ENCODE measurements at places on chromosomes 16 and 17.
A peak's percentile ranks its signal among the peaks of the same experiment; 100 is the strongest.

DNA sequence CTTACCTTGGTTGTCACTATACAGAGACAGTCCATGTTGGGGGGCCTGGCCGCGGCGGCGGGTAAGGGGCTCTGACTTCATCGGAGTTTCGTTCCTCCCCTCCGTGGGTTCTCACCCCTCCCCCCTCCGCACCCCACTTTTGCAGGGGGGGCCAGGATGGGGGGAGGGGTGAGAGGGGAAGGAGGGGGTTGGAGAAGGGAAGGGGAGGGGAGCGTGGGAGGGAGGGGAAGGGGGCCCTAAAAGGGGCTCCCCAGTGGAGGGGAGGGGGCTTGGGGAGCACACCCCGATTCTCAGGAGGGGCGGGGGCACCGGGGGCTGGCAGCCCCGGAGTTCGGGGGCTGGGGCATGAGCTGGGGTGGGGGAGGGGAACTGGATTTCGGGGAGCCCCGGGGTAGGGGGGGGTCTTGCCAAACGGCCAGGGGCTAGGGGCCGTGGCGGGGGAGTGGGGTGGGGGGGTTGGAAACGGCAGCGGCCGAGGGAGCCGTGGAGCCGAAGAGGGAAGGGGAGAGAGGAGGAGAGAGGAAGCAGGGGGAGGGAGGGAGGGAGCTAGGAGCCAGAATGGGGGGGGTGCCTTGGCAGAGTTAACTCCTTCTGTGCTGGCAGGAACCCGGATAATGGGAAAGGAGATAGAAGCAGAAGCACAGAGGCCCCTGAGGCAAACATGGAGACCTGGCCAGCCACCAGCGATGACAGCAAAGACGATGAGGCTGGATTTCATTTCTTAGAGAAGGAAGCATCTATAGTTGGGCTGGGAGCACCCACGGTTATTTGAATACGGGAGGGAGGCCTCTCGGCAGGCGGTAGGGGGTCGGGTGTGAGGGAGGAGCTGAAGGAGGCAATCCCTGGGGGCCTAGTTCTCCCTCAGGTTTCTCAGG, 2.3 kb downstream of the DLG4 start:
- DNase-seq: no peak

- no peak for DNase-seq
Measured at GRCh38 chr16:76653390-76654026, 376.3 kb downstream of the CNTNAP4 start.

GRCh38 chr17:5644065-5644464, 59.8 kb upstream of the NLRP1 start:
- DNase-seq: no peak

- peak; percentile 5 for DNase-seq
Measured at GRCh38 chr16:74862743-74863244, 88.2 kb upstream of the FA2H start.

DNA sequence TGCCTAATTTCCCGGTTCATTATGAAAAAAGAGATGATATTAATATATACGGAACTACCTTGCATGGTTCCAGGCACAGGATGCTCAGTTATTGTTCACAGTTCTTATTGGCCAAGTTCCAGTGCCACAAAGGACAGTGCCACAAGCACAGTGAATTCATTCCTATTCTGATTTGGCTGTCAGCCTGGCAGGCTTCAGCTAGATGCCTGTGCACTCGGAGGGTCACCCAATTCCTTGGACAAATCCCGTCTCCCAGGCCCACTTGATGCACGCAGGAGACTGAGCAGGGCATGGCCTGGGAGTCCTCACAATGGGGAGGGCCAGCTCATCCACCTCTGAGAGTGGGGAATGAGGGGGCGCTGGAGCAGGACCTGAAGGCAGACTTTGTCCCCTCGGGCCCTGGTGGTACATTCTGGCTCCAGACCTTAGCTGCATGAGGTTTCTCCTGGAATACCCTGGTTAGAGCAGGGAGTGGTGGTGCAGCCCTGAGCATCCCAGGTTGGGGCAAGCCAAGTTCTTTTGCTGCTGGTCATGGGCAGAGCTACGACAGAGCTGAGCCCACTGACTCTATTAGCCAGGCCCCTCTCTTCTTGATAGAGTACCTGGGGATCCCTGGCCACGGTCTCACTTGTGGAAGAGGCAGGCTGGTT, 41.4 kb downstream of the MIS12 start:
- no peak for DNase-seq

DNA sequence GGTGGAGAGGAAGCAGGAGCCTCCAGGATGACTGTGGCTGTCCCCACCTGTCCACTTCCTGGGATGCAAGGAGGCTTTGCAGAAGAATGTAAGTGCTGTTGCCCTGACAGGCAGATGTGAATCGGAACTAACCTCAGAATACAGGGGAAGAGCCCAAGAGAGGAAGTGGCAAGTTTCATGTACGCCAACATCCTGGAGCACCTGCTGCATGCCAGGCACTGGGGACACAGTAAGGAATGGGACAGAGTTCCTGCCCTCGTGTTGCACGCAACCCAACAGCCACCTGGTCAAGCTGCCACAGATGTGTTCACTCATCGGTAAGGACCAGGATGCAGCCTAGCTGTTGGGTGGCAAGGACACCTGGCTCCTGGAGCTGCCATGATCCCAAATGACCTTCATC, 98.6 kb upstream of the RPL38 start:
- DNase-seq: no peak

DNA sequence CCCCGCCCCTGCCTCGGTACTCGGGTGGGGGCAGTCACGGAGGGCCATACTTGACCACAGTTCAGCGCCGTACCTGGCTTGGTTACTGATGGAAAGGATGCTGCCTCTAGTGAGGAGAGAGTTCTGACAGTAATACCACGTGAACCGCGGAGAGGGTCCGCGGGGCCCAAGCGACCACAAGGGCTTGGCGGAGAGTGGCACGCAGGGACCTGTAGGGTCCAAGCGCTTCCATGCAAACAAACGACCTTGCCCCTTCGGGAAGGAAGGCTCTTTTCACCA, 9.2 kb downstream of the KDM6B start:
- no peak for DNase-seq

DNA sequence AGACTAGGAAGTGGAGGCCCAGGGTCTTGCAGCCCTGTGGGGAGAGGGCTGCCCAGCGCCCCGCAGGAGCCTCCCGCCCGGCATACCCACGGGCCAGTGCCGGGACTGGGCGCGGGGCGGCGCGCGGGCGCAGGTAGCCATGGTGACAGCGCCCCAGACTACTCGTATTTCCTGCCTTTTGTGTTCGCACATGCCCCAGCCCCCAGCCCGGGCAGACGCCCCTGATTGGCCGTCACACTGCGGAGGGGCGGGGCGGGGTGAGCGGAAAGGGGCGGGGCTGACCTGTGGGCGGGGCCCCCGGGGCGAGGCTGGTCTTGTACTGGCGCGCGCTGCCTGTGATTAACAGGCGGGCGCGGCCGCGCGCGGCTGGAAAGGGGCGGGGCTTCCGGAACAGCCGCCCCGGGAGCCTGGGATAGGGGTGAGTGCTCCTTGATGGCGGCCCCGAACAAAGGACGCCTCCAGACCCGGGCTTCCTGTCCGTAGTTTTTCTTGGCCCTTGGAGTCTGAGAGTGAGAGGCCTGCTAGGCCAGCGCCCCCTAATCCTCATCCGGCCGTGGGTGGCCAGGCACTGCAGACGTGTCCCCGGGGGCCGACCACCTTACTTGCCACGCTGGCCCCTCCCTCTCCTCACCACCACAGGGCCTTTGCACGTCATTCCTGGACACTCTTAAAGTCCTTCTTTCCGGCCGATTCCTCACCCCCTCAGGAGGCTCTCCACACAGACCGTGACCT, 71.0 kb downstream of the RAI1 start:
- peak; percentile 96 for DNase-seq

DNA sequence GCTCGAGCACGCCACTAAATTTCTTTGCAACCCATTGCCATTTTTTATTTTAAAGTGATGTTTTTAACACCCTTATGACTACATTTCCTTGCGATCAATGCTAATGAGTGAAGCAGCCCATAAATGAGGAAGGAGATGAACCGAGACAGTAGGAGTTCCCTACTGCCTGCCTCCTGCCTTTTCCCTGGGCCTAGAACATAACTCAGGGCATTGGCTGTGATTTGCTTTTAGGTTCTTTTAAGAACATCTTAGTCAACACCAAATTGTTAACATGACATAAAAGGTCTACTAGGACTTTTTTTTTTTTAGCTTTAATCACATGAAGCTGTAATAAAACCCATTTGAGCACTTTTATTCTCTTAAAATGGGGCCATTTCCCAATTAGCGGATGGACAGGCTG, 81.3 kb downstream of the MAP2K6 start:
- DNase-seq: no peak

- no peak for DNase-seq
Measured at GRCh38 chr17:78351449-78352006, 8.3 kb downstream of the SOCS3 start.

- DNase-seq: no peak
Measured at GRCh38 chr16:71943887-71944286, 48.6 kb downstream of the IST1 start.

DNA sequence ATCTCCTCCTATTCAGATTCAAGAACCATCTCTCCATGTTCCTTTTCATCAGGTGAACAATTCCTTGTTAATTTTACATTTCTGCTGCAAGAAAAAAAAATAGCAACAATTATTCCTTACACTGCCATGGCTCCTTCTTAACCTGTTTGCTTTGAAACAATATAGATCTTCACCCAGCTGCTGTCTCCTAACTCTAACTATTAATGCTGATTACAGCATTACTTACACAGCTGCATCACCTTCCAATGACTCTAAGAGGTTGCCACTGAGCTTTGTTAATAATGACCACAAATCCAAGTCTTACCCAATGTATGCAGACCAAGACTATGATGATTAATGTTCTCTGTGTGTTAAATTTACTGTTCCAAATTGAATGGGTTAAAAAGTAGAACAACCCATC, 541.4 kb downstream of the TOX3 start:
- no peak for DNase-seq

- no peak for DNase-seq
Measured at GRCh38 chr17:32755045-32755805, 121.7 kb downstream of the MYO1D start.

DNA sequence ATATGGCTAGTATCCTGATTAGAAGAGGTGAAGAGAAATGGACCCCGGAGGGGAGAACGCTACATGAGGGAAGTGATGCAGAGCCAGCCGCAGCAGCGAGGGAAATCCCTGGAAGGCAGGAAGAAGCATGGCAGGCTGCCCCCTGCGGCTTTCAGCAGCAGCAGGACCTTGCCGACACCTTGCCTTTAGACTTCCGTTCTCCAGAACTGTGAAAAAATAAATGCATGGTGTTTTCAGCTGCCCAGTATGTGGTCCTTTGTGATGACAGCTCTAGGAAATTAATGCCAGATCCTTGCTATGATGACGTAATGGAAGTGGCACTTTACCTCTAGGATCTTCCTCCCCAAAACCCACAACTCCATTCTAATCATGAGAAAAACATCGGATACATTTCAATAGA, 9.7 kb upstream of the ZFP1 start:
- no peak for DNase-seq
